ENCODE measurements at places on chromosomes 11 and 22. TPM values are rescaled to one million over a fixed set of nuclear protein-coding genes. Genes with fewer than 3 reads are reported as not detected.

DNA sequence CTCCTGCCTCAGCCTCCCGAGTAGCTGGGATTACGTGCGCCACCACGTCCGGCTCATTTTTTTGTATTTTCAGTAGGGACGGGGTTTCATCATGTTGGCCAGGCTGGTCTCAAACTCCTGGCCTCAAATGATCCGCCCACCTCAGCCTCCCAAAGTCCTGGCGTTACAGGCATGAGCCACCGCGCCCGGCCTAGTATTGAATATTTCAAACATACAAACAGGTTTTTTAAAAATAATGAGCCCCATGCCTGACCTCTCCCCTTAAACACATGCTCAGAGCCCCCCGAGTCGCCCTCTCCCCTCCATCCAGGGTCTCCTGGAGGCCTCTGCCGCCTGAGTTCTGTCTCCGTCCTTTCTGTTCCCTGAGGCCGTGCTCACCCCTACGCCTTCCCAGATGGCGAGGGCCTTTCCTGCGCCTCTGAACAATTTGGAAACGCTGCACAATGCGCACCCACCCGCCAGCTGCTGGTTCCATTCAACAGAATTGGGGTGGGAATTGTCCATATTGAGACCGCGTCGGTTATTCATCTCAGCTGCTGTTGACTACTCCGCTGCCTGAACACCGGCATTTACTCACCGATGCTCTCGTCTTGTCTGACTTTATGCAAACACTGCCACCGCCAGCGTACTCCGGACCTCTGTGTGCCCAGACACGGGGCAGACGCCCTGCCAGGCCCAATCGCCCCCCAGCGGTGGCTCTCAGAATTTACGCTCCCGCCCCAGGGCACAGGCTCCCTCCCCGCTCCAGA, 13.6 kb upstream of the RNH1 start:
- DNase-seq, result no peak

DNA sequence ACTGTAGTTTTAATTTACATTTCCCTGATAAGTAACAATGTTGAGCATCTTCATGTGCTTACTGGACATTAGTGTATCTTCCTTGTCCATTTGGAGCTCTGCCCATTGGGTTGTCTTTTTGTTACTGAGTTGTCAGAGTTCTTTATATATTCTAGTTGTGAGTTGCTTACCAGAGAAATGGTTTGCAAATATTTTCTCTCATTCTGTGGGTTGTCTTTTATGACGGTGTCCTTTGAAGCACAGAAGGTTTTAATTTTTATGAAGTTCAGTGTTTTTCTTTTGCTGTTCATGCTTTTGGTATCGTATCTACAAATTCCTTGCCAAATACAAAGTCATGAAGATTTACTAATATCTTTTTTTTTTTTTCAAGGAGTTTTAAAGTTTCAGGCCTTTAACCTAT, 42.4 kb downstream of the ZBTB44 start:
- no peak for DNase-seq

DNA sequence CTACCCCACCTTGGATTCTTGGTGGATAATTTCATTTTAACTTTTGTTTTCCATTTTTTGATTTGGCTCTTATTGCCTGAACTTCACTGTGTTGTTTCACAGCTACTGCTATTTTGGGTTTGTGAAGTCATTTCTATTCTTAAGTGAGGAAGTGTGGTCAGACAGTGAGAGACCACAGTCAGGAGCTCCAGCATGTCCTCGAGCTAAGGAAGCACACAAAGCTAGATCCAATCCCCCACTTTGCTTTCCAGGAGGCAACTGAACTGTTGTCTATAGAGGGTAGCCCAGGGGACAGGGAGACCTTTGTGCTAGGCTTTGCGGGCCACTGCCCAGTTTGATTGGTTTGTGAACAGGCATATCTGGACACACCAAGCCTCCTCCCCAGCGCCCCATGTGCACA, 251.8 kb upstream of the KIRREL3 start:
- no peak for DNase-seq

DNA sequence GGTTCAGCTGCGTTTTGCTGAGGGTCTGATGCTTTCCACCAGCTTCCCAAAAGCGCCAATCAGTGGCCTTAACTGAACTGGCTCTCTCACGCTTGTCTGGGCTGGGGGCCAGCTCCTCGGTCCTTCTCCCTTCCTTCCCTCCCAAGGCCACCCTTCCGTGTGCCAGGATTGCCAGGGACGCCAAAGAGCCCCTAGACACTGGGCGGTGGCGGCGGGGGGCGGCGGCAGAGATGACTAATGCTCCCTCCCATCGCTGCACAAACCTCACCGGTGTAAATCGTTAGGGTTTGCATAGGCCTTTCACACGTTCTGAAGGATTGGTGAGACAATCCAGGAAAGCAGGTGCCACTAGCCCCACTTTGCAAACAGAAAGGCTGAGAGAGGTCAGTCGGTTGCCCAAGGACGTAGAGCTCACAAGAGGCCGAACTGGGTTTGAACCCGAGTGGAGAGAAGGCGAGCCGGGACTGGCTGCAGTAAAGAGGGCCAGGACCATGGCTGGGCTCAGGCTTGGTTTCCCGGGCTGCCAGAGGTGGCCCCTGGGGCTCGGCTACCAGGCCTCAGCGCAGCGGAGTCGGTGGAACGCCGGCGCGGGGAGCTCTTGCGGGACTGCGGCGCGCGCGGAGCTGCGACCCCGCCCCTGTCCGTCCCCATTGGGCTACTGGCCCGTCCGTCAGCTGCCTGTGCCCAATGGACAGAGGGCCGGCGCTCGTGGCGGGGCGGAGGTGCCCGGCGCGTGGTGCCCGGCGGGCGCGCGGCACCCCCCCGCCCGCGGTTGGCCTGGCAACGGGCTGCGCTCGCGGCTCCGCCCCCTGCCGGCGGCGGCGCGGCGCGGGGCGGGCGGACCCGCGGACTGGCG, 589 bp upstream of the GNAZ start:
- DNase-seq, result peak; percentile 26

C11orf97 gene
- polyA plus RNA-seq, result not detected

- DNase-seq, result no peak
Observed at GRCh38 chr11:63961608-63962412, 12.6 kb upstream of the COX8A start.

DNA sequence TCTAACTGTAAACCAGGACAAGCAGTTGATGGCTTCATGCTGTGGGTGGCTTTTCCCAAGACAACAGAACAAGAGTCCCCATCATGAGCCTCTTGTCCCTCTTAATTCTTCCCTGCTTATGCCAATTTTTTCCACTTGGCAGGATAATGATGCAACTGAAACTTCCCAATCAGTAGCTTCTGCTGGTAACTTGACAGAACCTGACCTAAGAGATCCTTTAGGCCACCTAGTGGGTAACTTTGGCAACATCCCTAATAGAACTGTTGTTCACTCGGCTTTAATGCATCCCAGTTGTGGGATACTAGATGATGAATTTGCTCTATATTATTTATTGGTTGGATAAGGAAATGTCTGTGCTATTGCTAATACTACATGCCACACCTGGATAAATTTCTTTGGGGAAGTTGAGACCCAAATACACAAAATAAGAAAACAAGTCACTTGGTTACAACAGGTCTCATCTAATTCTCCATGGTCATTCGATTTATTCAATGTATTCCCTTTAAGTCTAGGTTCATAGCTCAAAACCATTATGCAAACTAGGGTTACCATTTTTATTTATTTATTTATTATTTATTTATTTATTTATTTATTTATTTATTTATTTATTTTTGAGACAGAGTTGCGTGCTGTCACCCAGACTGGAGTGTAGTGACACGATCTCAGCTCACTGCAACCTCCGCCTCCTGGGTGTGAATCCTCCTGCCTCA, 41.4 kb upstream of the NFAM1 start:
- DNase-seq, result no peak

MYOD1 gene
- 71.6 TPM for polyA plus RNA-seq

DNA sequence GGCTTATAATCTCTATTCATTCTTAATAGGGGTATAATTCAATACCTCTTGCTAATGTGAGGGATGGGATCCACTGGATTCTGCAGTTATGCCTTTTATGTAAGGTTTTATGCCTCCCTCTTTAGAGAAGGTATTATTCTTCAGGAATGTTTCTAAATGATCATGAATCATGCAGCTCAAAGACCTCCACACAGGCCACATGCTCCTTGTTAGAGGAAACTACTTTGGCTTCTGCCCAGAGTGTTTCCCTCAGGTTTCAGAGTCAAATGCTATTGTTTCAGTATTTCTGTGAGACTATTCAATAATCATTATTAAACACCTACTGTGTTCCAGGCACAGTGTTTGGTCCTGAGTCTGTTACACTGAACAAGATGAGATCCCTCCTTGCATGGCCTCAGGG, 115.9 kb downstream of the RAB38 start:
- no peak for DNase-seq

CCDC89 gene
- 2.8 TPM for polyA plus RNA-seq

GRCh38 chr22:42335839-42336378, 65.5 kb upstream of the TCF20 start:
- no peak for DNase-seq

GRCh38 chr11:20289732-20290131, 73.8 kb upstream of the HTATIP2 start:
- no peak for DNase-seq

DNA sequence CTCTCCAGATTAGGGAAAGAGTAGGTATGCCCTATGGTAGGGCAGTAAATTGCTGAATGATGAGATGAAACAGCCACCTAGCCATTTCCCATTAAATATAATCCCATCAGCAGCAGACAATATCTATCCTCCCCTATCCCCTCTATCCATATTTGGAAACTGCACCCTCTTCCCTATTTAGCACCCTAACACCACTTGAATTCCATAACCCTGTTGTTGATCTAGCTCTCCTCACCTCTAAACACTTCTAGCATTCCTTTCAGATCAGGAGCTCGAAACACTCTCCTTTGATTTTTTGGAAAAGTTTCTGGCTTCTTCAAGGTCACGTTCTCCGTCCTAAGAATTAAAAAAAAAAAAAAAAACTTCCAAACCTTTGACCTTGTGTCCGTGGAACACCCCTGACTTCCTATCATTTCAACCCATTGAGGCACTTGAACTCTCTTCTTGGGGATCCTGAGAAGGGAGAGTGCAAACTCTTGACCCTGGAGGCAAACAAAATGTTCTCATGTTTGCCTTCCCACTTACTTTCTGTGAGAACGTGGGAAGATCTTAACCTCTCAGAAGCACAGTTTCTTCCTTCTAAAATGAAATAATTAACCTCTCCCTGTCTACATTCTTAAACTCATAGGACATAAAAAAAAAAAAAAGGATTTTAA, 19.0 kb downstream of the TRIM5 start:
- no peak for DNase-seq

CHRNA10 gene
- polyA plus RNA-seq, result 5.7 TPM

OSM gene
- polyA plus RNA-seq, result 0.08 TPM

OR2AT4 gene
- 0.11 TPM for polyA plus RNA-seq

DNA sequence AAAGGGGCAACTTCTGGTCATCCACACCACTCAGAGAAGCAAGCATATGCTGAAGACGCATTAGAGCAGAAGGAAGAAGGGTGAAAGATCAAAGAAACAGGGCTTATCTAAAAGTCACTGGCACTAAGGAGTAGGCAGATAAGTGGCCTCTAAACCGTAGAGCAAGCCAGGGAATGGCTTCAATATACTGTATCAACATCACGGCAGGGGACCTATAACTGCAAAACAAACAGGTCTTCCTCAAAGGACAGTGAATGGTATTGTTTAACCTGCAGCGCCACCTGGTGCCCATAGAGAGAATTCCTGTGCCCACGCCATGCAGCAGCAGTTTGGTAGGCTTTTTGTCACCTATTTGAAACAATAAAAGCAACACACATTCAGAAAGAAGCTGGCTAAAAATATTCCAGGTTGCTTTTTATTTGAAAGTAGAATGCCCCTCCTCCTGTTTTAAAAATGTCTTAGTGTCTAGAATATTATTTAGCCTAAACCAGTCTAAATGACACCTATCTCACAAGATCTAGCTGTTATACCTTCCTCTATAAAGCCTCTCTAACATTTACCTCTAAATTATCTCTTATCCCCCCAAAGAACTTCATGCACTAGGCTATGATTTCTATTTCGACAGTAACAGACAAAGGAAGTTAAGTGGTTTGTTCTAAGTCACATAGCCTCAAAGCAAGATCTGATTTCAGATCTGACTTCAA, 21.8 kb downstream of the SNX19 start:
- DNase-seq, result peak; percentile 28

DNA sequence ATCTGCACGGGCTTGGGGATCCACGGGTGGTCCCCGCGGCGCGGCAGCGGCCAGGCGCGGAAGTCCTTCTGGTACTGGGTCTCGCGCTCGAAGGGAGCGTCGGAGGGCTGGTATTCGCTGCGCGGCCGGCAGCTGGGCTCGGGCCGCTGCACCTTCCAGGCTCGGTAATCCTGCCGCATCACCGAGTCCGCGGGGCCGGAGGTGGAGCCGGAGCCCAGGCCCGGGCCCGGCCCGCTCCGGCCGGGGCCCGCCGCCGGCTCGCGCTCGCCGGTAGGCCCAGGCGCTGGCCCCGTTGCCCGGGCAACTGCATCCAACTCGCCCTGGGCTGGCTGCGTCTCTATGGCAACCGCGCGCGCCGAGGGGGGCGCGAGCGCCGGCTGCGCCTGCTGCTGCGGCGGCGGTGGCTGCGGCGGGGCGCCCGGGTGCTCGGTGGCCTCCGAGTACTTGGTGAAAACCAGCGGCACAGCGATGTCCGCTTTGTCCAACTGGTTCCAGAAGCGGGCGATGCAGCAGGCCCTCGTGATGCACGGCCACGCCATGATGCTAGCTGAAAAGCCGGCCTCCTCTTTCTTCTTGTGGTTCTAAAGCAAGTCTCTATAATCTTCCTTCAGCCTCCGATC, 897 bp downstream of the MAP6 start:
- DNase-seq, result peak; percentile 13

SCN3B gene
- polyA plus RNA-seq, result 54.9 TPM

- DNase-seq, result no peak
Observed at GRCh38 chr22:23801238-23801821, 14.6 kb downstream of the SMARCB1 start.

- no peak for DNase-seq
Observed at GRCh38 chr22:42673898-42674401, 24.8 kb upstream of the CYB5R3 start.

- no peak for DNase-seq
Observed at GRCh38 chr11:111586388-111586831, 15.8 kb upstream of the SIK2 start.

GRCh38 chr11:22670830-22671229, 4.4 kb downstream of the GAS2 start:
- DNase-seq, result no peak

DNA sequence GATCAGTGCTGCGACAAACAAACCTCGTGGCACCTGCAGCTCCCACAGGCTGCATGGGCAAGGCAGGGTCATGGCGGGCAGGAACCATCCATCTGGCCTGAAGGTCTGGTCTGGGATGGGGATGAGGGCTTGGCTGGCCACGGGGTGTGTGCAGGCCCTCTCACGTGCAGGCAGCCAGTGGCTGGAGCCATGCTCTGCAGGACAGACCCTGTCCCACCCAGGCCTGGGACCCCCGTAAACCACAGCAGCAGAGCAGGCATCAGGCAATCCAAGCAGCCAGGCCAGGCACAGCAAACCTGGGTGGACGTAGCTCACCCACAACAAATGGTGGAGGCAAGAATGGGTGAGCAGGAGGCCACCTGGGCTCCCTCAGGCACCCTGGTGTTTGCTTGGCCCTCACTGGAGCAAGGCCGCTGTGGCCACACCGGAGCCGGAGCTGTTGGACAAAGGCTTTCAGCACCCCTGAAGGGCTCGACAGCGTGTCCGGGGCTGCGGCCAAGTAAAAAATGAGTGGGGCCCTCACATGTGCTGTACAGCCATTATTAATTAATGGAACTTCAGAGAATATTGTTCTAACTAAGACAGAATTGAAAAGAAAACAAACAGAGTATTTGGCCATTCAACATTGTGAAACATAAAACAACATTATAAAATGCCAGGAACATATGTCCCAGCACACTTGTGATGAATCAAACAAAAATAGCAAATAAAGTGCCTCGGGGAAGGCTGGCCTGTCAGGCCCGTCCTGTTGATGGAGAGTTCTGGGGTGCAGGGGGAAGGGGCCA, 24.0 kb upstream of the GNB1L start:
- no peak for DNase-seq

- DNase-seq, result no peak
Observed at GRCh38 chr11:1968454-1969002, 21.4 kb downstream of the MRPL23 start.
